Renal cortical epithelial cell (primary cell): ENCODE measurements at places on chromosomes 5 and 9. TPM values are rescaled to one million over a fixed set of nuclear protein-coding genes. Genes with fewer than 3 reads are reported as not detected.
A peak's percentile ranks its signal among the peaks of the same experiment; 100 is the strongest.

Gene LHX2
- total RNA-seq: not detected in 2 replicates

Gene NXNL2
- 5.2 and 15.3 TPM in 2 replicates for total RNA-seq

Gene MVB12B
- 1.0 and 5.3 TPM in 2 replicates for total RNA-seq

Gene MCTP1
- total RNA-seq: 8.3 and 22.3 TPM in 2 replicates

GRCh38 chr9:90830977-90831376 lies 29.4 kb downstream of the SYK start:
- DNase-seq: no peak

DNA sequence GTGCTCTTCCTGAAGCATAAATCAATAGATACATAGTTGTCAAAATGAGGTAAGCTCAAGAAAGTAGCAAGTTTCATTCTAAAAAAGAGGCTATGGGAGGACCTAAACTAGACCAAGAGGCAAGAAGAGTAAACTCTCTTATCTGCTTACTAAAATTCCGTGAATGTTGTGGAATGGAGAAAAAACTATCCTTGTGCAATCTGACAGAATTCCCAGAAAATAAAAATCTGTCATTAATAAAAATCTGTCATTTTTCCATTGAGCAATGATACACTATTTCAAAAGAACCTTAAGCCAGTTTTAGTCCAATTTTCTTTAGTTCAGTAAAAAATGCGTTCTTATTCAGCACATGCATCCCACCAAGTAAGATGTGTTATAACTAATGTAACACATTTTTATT lies 15.9 kb upstream of the FANCC start:
- no peak for DNase-seq

- no peak for DNase-seq
These were observed 9.3 kb upstream of the NEUROG1 start for GRCh38 chr5:135545099-135545498.

GRCh38 chr5:32021771-32022170 lies 152.3 kb downstream of the GOLPH3 start:
- no peak for DNase-seq

DNA sequence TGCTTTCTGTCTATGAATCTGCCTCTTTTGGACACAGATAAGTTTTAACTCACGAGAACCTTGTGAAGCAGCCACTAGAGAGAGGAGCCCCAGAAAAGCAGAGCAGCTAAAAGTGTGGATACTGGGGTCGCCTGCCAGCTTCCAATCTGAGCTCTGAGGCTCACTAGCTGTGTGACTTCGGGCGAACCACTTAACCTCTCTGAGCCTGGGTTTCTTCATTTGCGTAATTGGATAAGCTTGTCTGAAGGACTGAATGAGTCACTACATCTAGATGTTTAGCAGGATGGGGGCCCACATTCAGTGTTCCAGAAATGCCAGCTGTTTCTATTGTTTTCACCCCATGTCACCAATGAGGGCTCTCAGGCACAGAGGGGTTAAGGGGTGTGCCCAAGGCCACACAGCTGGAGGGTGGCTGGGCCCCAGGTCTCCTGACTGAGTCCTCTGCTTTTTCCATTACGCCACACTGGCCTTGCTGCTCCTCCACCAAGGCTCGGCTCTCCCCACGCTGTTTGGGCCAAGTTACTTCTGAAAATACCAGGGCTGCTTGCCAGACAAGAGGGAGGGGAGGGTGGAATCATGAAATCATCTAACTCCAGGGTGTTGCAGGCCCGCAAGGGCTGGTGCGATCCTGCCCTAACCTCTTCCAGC lies 36.2 kb downstream of the SH3PXD2B start:
- peak; percentile 78 for DNase-seq

GRCh38 chr5:27598576-27598975 lies 560.2 kb upstream of the CDH9 start:
- peak; percentile 28 for DNase-seq

GRCh38 chr5:154860123-154860522 lies 1.7 kb downstream of the CNOT8 start:
- DNase-seq: peak; percentile 58

DNA sequence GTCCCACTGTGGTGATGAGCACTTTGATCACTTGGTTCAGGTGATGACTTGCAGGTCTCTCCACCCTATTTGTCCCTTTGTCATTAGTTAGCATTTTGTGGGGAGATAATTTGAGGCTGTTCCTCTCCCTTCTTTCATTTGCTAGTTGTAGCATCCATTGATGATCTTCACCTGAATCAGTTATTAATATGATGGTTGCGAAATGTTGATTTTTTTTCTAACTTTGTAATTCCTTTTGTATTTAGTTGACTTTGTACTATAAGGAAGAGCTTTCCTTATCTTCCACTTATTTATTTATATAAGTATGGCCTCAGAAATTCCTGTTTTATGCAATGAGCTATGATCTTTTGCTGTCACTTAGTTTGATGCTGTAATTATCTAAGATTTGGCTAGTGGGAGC lies 12.6 kb downstream of the TRIO start:
- no peak for DNase-seq

DNA sequence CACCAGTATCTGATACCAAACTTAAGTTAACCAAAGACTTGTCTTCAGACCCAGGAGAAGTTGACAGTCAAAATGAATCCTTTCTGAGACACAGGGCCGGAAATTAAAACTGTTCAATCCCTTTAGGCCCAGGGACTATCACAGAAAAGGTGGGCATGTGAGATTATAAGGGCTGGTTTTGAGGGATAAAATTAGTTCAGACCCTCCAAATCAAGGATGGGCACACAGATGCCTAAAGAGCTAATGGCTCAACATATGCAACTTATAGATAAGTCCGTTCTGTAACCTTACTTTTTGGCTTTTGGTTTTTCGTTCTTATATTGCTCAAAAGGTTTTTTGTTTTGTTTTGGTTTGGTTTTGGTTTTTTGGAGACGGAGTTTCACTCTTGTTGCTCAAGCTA lies 129.6 kb upstream of the ABCA1 start:
- DNase-seq: no peak
